ENCODE measurements at places on chromosomes 7 and 10. TPM values are rescaled to one million over a fixed set of nuclear protein-coding genes. Genes with fewer than 3 reads are reported as not detected.

GRCh38 chr10:107442035-107442505 lies 277.6 kb upstream of the SORCS1 start:
- no peak for DNase-seq

Gene MEOX2
- 30.9 TPM for total RNA-seq

DNA sequence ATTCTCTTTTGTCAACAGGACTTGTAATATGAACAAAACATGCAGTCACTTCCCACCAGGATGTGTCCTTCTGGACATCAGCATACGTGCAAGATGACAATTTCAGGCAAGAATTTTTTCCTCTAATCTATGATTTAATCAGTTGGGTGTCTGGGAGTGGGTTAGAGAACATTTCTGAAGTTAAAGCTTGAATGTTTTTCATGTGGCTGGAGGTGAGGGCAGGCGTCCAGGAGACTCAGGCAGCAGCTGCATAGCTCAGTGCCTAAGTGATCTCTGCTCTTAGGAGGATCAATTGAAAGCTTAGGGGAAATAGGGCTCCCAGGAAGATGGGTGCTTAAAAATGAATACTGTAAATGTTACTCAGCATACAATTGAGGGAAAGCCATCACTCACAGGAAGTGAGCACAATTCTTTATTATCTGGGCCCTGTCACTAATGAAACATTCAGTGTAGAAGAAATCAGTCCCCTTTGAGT lies 457.6 kb upstream of the KLF6 start:
- peak; percentile 59 for DNase-seq

Gene AP4M1
- total RNA-seq: 12.8 TPM

Gene FAM237B
- total RNA-seq: not detected

DNA sequence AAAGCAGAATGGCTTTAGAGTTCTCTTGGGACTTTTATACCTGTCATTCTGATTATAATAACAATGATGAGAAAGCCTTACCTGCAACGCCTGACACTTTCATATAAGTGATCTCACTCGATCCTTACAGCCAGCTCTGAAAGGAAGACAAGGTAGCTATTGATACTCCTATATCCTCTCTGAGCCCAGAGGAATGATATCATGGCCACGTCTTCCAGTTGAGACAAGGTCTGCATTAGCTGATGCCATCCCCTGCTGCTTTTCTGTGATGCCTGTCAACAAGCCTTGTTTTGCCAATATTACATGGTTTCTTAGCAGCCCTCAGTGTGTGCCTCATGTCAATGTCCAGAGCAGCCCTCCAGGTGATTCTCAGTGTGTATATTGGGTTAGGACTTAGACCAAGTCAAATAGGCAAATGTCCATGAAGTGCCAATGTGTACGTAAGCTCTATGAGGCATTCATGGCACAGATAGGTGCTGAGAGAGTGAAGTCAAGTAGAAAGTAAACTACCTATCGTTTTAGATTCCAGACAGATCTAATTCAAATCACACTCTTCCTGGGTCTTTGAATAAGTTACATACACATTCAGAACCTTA lies 405.9 kb downstream of the ADRA2A start:
- DNase-seq: no peak

Gene BAIAP2L1
- total RNA-seq: 7.6 TPM

DNA sequence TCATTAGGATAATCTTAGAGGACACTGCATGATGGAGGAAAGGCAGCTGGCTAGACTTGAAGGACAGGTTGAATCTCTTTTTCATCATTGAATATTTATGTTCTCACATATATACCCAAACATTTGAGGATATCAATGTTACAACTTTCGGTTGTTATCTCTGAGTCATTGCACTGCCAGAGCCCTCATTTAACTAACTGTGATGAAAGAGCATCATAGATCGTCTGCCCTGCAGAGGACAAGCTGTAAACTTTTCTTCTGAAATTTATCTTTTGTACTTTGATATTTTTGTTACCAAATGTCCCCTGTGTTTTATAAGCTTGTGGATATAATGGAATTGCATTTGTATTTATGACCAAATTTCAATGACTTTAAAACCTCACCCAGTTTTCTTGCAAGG lies 298.7 kb downstream of the PHF14 start:
- no peak for DNase-seq

- DNase-seq: no peak
Observed at GRCh38 chr10:7102557-7103349, 308.1 kb downstream of the SFMBT2 start.

DNA sequence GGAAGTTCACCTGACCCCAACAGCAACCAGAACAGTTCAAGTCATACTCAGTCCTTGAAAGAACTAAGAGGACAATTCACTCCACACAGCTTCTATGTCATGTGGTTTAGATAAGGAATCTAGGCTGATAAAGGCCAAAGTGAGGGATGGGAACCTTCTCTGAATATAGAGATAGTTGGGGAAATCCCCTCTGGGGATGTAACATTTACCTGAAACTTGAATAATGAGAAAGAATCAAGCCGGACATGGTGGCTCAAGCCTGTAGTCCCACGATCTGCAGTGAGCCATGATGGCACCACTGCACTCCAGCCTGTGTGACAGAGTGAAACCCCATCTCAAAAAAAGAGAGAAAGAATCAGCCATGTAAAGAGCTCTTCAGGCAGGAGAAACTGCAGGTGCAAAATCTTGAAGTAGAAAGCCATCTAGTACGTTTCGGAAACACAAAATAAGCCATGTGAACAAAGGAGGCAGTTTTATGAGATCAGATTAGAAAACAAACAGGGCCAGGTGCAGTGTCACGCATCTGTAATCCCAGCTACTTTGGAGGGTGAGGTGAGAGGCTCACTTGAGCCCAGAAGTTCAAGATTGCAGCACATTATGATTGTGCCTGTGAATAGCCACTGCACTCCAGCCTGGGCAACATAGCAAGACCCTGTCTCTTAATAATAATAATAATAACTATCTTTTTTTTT lies 4.5 kb upstream of the DNMBP start:
- no peak for DNase-seq

DNA sequence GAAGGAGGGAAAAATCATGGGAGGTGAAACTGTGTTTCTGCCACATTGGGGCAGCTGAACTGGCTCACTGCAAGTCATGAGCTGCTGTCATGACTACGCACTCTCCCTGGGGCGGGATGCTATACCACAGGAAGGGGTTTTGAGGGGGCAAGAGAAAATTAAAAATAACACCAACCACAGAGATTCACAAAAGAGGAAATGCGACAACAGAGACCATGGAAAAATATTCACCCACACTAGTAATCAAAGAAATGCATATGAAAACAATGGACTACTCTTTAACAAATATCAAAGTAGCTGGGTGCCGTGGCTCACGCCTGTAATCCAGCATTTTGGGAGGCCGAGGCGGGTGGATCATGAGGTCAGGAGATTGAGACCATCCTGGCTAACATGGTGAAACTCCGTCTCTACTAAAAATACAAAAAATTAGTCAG lies 65.2 kb upstream of the TM9SF3 start:
- DNase-seq: no peak

DNA sequence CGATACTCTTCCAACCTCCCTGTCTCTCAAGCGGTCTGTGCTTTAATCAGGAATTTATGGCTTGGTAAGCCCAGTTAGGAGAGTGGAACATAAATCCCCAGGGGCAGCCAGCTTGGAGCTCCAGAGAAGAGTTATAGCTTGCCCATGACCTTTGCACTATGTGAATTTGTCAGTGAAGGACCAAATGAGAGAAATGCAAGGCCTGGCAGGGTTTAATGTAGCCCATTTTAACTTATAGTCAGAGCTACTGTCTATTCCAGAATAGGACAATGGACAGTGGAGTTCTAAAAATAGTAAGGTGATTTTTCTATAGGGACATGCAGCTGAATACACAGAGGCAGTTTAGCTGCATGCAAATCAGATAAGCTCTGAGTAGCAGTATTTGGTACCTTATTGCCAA lies 142.6 kb upstream of the CAV2 start:
- DNase-seq: peak; percentile 55

DNA sequence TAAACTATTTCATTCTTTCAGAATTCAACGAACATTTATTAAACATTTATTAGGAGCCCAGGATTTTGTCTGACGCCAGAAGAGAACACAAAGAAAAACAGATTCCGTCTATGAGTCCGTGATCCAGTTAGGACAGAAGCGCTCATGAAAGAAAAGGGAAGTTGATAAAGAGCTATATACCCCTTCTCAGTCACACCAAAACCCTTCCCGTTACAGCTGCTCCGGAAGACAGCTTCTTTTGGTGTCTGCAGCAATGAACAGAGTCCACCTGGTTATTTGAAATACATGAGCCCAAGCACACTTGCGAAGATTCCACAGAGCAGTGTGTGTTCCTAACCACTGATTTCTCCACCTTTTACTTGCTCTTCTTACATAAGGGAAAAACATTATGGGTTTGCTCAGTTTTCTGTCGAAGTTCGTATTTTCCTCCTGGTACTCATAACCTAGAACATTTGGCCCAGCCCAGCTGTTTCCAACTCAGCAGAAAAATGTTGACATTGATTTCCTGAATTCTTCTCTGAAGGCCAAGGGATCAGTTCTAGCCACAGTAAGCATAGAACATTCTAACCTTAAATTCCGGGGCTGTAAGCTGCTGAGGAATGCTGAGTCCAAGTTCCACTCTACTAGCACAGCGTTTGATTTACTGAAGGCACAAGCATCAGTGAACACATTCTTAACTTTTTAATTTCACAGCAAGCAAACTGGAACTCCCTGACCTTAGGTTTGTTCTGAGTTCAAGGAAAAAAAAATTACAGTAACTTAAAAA lies 206.5 kb downstream of the SORCS1 start:
- DNase-seq: no peak

GRCh38 chr7:44574287-44574872 lies 672 bp upstream of the DDX56 start:
- no peak for DNase-seq

Gene CPVL
- 12.6 TPM for total RNA-seq

Gene CDHR3
- 7.9 TPM for total RNA-seq

GRCh38 chr10:18976696-18977251 lies 71.8 kb upstream of the MALRD1 start:
- DNase-seq: no peak

Gene PKD2L1
- not detected for total RNA-seq

Gene ACTR3C
- total RNA-seq: 6.3 TPM

- no peak for DNase-seq
Observed at GRCh38 chr7:158388072-158388471, 199.6 kb downstream of the PTPRN2 start.

Gene EPHB4
- total RNA-seq: 54.6 TPM

DNA sequence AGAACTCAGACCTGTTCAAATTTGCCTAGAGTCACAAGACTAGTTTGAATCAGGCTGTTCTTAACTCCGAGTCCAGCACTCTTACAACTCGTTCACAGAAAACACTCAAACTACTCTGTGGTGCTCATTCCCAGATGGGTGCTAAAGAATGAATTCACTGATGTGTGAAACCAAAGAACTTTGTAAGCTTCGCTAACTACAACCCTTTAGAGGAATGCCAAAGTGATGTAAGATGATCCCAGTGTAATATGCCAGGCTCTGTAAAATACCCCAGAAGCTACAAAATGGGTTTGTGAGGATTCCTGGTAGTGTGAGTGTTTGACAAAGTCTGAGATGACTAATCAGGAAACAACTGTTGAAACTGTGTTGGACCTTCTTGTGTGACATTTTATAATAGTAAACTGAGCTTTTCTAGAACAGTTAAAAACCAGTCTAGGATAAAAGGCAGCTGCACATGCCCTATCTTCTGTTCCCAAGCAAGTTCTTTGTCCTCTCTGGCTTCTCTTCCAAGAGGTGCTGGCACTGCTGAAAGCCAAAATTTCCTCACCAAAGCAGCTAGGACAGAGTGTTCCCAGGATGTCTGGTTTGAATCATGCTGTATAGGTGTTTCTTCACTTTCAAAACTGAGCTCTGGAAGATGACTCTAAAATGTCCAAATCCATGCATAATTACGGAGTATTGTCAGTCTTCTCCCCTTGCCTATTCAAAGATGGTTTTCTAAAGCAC lies 527.6 kb downstream of the SORCS1 start:
- no peak for DNase-seq

- peak; percentile 71 for DNase-seq
Observed at GRCh38 chr10:6729861-6730344, 149.8 kb upstream of the PRKCQ start.

- no peak for DNase-seq
Observed at GRCh38 chr7:47652591-47652990, 70.7 kb upstream of the TNS3 start.

DNA sequence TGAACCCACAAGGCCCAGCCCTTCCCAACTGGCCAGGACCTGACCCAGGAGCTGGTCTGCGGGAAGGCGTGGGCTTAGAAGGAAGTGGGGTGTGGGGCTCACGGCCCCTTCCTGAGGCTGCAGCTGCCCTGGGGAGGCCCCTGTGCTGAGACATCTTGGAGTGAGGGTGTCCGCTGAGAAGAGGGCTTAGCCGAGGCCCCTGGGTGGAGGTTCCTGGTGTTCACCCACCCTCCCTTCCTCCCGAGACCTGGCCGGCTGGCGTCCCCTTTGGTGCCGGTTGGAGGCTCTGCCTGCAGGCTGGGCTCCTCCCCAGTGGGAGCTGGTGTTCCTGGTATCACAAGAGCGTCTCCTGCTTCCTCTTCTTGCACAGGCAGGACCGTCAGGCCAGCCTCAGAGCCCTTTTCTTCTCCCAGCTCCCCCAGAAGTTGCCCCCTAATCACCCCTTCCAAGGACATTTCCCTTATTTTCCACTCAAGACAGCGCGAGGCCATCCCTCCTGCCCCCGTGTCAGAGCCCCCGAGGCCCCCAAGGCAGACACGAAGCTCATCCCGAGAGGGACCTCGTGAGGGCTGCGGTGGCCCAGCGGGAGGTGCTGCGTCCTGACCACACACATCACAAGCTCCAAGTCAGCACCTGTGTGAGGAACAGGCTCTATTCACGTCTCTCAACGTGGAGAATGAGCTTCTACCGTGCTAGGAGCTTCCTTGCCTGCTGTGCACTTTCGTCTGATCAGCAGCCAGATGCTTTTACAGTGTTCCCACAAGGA lies 25.1 kb upstream of the FAM20C start:
- no peak for DNase-seq

GRCh38 chr7:12768948-12769347 lies 81.5 kb downstream of the ARL4A start:
- DNase-seq: no peak

- no peak for DNase-seq
Observed at GRCh38 chr10:109914966-109915365, 8.3 kb downstream of the XPNPEP1 start.

DNA sequence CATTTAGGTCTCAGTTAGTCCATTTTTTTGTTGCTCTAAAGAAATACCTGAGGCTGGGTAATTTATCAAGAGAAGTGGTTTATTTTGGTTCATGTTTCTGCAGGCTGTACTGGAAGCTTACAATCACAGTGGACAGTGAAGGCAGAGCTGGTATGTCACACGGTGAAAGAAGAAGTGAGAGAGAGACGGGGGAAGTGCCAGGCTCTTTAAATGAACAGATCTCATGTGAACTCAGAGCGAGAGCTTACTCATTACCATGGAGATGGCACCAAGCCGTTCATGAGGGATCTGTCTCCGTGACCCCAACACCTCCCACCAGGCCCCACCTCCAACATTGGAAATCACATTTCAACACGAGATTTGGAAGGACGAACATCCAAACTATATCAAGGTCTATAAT lies 18.9 kb upstream of the PNLIPRP3 start:
- DNase-seq: no peak

DNA sequence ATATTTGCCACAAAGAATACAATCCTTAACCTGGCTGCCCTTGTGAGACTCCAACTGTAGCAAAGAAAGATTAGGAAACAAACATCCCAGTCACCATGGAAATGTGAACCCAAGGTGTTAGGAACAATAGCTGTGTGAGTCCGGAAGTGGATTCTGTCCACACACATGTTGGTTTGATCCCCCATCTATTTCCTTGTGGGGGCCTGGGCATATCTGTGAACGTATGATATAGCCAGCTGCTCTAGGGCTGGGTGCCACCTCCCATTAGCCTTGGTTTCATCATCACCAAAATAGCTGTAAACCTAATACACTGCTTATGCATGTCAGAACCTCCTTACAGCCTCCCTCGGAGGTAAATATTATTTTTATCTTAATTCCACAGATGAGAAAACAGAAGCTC lies 26.4 kb downstream of the GRK5 start:
- no peak for DNase-seq
